ENCODE measurements at places on chromosomes 1 and 21. TPM values are rescaled to one million over a fixed set of nuclear protein-coding genes. Genes with fewer than 3 reads are reported as not detected.

GRCh38 chr1:248165186-248165585, 9.4 kb upstream of the OR2M2 start:
- no peak overlapping the region for H3K27ac ChIP-seq
- no peak for DNase-seq
- H3K4me1 ChIP-seq: no peaks in the 10 kb centered on the region
- no peak overlapping the region for H3K4me3 ChIP-seq
- no peaks in the 10 kb centered on the region for H3K36me3 ChIP-seq

- no peaks in the 10 kb centered on the region for H3K36me3 ChIP-seq
- H3K4me1 ChIP-seq: peaks cover 7% of the 10 kb centered on the region
- no peak overlapping the region for H3K4me3 ChIP-seq
- H3K27me3 ChIP-seq: peaks cover 37% of the 10 kb centered on the region
- no peak for DNase-seq
Observed at GRCh38 chr1:15245593-15246360, 1.2 kb upstream of the FHAD1 start.

GRCh38 chr1:156126630-156127534, 12.4 kb downstream of the LMNA start:
- H3K36me3 ChIP-seq: no peaks in the 10 kb centered on the region
- no peaks in the 10 kb centered on the region for H3K27me3 ChIP-seq
- H3K27ac ChIP-seq: no peak overlapping the region
- peaks cover 14% of the 10 kb centered on the region for H3K4me1 ChIP-seq
- DNase-seq: peak; percentile 75

- no peaks in the 10 kb centered on the region for H3K27me3 ChIP-seq
- H3K36me3 ChIP-seq: no peaks in the 10 kb centered on the region
- H3K4me1 ChIP-seq: no peaks in the 10 kb centered on the region
- no peak for DNase-seq
- H3K27ac ChIP-seq: no peak overlapping the region
- H3K4me3 ChIP-seq: no peak overlapping the region
Observed at GRCh38 chr21:45304945-45305344, 17.2 kb upstream of the POFUT2 start.

DNA sequence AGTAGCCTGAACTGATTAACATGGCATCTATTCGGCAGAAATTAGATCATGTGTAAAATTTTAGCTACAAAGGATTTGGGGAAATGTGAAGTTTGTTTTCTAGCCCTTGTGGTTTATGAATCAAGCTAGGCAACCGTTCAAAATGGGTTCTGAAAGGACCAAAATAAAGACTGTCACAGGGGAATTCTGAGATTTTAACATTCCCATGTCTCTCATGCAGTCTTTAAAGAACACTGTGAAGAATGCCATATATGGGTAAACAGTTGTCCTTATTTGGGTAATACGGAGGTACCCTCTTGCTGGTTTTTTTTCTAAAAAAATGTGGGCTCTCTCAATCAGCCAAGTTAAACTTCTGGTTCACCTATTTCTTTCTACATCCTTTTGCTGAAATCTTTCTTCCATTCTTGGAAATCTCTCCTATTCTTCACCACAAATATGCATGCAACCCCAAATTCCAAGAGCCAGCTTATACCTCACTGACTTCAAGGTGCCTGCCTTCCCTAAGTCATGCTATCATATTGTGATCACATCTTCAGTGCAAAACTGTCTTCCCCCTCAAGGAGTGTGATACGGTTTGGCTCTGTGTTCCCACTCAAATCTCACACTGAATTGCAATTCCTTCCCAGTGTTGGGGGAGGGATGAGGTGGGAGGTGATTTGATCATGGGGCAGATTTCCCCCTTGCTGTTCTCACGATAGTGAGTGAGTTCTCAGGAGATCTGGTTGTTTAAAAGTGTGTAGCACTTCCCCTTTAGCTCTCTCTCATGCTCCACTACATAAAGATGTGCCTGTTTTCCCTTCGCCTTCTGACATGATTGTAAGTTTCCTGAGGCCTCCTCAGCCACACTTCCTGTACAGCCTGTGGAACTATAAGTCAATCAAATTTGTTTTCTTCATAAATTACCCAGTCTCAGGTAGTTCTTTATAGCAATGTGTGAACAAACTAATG, 308.7 kb downstream of the TTLL7 start:
- DNase-seq: no peak
- H3K27ac ChIP-seq: no peak overlapping the region
- H3K4me3 ChIP-seq: no peak overlapping the region
- H3K36me3 ChIP-seq: no peaks in the 10 kb centered on the region
- peaks cover 26% of the 10 kb centered on the region for H3K4me1 ChIP-seq

HSD3B1 gene
- polyA plus RNA-seq: not detected

SYTL1 gene
- 459 TPM for polyA plus RNA-seq

TMEM79 gene
- polyA plus RNA-seq: 16.9 TPM

TMEM240 gene
- polyA plus RNA-seq: 0.40 TPM
